NCI-H146 (cell line): ENCODE measurements at places on chromosomes 13 and 19.

- DNase-seq = no peak
These were observed 8.7 kb upstream of the ZNF444 start for GRCh38 chr19:56132316-56132822.

DNA sequence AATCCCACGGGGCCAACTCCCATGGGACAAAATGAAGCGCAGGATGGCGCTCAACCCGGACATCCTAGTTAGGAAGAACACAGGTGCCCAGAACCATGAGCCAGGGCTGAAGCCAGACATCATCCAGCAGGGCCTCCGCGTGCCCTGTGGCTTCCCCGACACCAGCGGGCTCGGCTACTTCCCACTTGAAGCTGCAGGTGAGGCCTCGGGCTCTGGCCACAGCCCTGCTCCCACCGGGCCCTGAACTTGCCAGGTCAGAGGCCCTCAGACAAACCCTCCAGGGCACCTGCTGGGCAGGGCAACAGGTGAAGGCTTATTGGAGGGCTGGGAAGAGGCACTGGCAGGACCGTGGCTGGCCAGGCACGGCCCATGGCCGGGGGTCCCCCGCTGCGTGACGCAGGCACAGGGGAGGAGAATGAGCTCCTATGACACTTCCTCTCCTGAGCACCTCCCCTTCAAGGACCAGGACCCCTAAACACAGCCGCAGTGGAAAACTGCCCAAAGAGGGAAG, 117.7 kb downstream of the STK24 start:
- no peak for DNase-seq

- no peak for DNase-seq
These were observed 23.3 kb upstream of the SPART start for GRCh38 chr13:36369268-36370107.

DNA sequence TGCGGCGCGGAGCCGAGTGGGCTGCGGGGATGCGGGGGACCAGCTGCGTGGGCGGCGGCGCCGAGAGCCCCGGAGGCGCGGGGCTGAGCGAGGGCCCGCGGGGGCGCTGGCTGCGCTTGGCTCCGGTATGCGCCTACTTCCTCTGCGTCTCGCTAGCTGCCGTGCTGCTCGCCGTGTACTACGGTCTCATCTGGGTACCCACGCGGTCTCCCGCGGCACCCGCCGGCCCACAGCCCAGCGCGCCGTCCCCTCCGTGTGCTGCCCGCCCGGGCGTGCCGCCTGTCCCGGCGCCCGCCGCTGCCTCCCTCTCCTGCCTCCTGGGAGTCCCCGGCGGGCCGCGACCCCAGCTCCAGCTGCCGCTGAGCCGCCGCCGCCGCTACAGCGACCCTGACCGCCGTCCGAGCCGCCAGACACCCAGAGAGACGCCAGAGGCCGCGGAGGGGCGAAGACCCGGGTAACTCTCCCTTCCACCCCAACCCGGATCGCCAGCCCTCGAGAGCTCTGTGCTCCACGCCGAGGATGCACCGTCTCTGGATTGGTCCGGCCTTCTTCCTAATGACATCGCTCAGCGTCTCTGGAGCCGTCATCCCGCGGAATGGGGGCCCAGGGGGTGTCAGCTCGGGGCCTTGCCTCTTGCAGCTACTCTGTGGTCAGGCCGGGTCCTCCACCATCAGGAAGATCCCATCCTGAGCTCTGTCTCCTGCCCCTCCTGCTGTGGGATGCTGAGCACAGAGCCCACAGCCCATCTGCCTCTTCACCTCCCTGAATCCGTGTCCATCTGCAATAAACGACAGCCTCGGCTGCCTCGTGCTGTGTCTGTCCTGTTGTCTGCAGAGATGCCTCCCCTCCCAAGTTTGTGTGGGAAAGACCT, 441 bp downstream of the INAFM1 start:
- DNase-seq = peak; percentile 38

GRCh38 chr13:98056839-98057410, 86.0 kb upstream of the FARP1 start:
- no peak for DNase-seq

DNA sequence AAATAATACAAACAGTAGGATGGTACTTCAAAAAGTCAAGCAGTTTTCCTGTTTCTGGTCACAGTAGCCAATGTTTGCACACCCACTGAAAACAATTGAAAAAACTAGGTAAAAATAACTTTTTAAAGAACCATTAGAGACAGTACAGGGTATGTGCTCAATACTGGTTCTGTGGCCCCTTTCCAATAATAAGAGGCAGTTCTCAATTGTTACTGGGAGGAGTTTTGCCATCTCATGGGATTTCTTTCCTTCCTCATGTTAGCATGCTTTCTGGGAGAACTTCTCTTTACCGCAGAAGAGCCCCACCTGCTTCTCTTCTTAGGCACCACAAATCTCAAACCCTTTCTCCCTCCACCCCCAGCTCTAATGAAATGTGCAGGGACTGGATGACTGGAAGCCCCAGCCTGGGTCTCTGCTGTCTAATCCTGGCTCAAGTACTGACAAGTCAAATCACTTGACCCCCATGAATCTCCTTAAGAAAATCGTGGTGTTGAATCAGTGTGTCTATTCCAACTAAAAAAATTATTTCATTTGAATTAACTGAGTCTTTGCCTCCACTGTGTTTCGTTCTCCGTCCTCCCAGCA, 14.6 kb downstream of the METTL21C start:
- no peak for DNase-seq

- DNase-seq = peak; percentile 34
These were observed 140.6 kb downstream of the ZIC5 start for GRCh38 chr13:99830931-99831330.

DNA sequence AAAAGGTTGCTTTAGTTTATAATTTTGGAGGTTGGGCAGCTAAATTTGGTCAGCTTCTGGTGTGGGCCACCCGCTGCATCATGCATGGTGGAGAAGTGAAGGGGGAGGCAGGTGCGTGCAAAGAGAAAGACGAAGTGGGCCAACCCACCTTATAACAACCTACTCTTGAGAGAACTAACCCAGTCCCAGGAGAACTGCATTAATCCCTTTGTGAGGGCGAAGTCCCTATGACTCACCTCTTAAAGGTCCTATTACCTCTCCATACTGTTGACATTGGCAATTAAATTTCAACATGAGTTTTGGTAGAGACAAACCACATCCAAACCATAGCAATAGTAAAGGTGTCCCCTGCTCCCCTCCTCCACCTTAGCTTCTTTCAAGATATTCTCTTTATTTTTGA, 7.7 kb upstream of the FGF9 start:
- no peak for DNase-seq

DNA sequence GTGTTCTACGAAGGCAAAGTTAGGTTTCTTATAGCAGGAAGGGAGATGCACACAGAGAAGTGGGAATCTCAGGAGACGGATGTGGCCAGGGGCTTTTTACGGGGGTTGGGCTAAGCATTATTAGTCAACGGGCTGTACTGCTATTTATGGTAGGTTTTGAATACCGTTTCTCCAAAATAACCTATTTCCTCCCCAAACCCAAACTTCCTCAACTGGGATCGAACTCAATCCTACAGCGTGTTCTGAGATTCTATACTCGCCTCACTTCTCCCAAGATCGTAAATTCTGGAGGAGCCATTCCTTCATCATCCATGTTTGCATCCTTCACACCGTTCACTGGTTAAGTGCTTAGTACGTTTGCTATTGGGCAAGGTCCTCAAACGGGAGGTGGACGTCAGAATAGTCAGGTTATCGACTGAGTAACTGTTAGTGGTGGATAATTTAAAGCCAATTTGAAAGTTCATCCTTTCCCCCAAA, 1.2 kb upstream of the TRIM13 start:
- no peak for DNase-seq

DNA sequence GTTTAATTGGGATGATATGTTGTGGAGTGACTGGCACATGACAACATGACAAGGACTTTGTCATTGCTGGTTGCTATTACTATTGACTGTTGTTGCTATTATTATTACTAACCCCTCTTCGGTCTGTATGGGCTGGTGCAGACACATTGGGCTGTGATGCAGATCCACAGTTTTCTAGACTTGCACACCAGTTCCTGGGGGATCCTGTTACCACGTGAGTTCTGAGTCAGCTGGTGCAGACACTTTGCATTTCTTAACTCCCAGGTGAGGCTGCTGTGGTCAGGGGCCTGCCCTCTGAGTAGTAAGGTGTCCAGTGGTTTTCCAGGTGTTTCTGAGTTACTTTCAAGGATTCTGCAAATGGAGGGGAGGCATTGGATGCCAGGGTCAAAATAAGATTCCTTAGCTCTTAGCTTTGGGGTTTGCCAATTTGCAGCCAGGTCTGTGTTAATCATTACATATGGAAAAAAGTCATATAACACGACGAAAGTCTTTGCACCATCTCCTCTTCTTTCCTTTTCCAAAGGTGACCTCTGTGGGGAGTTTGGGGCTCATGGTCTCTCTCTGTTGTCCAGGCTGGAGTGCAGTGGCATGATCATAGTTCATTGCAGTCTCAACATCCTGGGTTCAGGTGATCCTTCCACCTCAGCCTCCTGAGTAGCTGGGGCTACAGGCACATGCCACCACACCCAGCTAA, 19.3 kb downstream of the BICRA start:
- DNase-seq = no peak

DNA sequence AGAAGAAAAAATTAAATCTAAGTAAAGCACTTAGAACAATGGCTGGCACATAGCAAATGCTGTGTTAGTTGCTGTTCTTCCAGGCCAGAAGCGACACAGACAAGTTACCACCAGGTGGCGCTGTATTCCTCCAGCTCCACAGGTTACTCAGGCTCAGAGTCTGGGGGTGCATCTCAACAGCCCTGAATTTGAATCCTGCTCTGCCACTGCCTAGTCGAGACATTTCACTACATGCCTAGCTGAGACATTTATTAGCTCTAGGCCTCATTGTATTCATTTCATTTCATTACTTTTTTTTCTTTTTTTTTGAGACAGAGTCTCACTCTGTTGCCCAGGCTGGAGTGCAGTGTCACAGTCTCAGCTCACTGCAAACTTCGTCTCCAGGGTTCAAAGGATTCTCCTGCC, 16.4 kb upstream of the CYP2B6 start:
- peak; percentile 45 for DNase-seq

- no peak for DNase-seq
These were observed 22.4 kb downstream of the PIBF1 start for GRCh38 chr13:72804301-72804700.

DNA sequence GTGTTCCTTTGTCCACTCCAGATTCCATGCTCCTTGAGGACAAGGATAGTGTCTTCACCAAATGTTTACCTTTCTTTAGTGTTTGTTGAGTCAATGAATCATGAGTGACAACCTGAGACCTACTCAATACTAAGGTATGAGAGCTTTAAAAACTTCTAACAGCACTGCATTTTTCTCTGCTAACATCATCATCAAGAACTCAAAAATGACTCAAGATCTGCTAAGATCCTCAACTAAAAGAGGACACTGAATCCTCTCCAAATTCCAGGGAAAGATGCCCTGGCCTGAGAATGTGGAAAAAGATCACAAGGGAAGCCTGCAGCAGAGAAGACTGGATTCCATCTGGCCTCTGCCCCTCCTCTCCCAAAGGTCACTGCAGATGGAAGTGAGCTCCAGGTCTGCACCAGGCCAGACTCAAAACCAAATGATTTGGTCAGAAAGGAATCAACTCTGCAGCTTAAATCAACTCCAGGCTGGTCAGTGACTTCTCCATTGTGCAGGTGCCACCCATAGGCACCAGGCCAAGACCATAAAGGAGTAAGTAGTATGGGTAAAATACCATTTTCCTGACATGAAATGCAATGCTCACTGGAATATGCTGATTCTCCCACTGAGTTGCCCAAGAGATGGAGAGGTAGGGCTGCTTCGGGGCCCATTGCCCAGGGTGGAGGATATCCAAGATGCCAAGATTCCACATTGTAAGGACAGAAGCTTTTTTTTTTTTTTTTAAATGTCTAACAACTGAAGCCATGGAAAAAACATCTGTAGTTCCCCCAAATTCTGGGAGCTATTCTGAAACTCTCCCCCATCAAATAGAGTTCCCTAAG, 89.5 kb upstream of the DOCK9 start:
- DNase-seq = no peak

DNA sequence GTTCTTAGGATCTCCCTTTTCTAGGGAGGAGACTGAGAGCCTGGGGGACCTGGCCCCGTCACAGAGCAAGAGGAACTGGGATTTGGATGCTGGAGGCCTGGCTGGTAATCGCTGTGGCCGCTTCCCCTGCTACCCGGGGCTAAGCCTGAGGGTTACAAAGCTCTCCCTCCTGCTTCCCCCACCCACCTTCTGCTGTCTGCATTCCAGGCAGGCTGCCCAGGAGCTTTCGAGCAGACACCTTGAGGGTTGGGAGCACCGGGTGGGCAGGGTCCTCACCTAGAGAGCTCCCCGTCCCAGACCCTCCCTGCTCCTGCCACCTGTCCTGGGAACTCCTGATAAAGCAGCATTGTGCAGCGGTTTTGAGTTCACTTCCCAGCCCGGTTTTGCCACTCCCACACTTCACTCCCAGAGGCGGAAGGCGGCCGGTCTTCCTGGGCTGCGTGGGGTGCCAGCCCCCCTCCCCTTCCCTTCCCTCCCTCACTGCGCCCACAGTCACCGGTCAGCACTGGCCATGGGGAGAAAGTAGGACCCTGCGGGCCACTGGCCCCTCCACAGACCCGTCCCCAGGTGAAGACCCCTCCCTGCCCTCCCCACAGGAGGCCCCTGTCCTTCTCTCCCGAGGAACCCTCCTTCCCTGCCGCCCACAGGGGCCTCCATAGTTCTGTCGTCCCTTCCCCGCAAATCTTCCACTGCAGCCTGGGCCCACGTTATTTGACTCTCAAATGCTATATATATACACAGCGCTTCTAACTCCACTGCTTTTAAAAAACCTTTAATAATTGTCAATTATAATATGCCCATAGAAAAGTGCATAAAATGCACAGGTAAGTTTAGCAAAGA, 8.1 kb downstream of the PAK4 start:
- DNase-seq = no peak

DNA sequence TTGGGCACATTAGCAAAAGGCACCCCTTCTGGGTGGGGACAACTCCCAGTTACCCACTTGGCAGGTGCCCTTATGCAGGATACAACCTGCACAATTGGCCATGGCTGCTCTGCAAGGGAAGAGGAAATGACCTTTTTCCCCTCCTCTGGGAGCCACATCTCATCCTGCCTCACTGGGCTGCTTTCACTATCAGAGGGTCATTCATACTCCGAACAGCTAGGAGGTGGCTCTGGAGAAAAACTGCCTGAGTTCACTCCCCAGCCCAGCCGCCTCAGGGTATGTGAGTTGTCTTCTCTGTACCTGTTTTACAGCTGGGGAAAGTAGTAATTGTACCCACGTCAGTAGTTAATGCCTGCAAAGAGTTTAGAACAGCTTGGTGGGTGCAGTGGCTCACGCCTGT, 7.1 kb upstream of the ACTN4 start:
- DNase-seq = no peak

DNA sequence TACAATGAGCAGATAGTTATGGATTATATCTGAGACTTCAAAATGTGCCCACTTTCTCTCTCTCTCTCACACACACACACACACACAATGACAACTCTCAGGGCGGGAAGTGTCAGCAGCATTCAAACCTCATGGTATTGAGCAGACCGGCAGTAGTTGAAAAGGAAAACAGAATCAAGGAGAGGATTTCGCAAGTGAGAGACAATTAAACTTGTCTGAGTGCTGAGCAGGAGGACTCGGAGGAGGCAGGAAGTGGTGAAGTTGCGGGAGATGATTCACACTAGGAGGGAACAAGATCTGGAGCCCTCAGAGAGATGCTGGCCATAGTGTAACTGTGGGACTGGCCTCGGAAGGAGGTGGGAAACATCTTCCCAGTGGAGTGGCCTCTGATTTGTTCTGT, 353.1 kb downstream of the EFNB2 start:
- no peak for DNase-seq
